Stimulated activated CD4-positive, alpha-beta T cell treated with anti-CD3 and anti-CD28 coated beads, Interleukin-15, amount 100 ng/mL, for 48 hours (primary cell): ENCODE measurements at places on chromosomes 12 and 14.

GRCh38 chr12:65816086-65816485 is 8.2 kb upstream of the HMGA2 start:
- no peak for DNase-seq

DNA sequence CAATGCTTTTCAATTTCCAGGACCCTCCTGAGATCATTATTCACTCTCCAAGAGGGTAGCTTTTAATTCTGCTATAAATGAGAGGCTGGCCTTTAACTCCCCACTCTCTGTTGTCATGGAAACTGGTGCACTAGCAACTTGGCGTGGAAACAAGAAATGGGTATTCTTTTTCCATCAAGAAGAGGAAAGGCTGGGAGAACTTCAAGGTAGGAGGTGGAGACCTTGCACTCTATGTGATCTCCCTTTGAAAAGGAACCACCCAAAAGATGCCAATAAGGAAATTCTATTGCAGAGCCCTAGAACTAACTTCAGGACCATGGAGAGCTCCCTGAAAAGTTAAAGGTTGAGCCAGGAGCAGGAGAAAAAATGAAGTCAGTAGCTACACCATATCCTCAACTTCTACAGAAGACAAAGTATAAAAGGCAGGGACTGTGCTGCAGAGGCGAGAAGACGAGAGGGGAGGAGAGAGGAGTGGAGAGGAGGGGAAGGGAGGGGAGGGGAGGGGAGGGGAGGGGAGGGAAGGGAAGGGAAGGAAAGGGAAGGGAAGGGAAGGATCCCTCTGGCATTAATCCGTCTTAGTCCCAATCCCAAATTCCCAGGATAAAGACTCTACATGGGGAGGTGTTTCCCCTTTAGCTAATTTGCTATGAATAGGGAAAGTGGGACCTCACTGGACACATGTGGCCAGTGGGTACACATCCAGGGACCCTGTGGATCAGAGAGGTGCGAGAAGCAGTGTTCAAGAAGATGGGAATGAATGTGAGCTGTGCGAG is 46.7 kb upstream of the FICD start:
- DNase-seq: no peak

GRCh38 chr14:34835312-34835711 is 39.8 kb downstream of the BAZ1A start:
- no peak for DNase-seq

- DNase-seq: no peak
Observed at GRCh38 chr14:35121026-35121886, 534 bp downstream of the PPP2R3C start.

DNA sequence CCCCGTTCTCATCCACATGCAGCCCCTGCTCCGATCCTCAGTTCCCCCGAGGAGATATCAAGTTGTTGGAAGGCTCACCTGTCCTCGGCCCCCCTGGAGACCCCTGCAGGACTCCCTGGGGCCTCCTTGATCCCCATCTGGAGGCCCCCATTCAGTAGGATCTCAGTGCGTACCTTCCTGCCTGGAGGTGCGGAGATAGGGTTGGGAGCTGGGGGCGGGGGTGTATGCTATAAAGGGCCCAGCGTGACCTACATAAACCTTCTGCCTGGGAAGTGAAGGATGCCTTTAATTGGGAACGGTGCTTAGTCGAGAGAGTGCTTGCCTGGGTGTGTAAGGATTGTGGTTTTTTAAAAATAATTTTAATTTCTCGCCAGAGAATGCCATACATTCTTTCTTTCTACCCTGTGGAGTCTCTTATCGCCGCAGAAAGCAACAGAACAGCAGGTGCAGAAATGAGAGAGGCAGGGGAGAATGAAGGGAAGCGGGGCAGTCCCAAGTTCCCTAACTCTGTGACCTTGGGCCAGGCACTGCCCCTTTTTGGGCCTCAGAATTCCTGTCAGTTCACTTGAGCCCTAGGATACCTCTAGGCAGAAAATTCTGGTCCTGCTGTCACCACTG is 153.7 kb downstream of the TSPAN9 start:
- no peak for DNase-seq

DNA sequence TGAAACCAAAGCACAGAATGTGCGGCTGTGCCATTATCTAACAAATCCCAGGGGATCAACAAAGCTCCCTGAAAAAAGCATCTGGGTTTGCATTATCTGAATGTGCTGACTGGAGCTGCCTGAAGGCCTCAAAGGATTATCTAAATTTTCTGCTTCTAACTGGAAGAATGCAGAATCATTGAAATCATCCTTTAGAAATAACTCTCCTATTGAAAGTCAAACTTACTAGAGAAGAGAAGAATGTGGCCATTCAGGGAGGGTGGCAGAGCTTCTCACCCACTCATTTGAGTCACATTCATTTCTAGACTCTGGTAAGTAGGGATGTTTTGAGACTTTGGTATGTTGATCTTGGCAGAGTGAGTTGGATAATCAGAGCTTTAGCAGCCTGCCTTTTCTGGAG is 220.6 kb upstream of the RGS6 start:
- no peak for DNase-seq

DNA sequence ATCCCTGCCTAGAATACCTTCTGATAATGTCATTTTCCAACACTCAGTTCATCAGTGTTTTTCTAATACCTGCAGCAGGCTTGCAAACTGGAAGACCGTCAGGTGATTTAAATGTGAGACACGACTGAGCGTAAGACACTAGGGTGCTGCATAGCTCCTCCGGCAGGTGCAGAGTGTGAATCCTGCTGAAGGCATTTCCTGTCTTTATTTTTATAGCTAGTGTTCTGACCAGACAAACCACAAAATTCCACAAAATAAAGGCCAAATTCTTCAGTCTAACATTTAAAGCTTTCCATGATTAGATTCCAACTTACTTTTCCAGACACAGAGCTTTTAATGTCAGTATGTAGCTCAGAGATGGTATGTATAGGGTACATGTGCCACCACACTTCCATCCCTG is 70.7 kb downstream of the BBS10 start:
- DNase-seq: no peak

GRCh38 chr12:27907766-27908165 is 64.8 kb downstream of the PTHLH start:
- no peak for DNase-seq

DNA sequence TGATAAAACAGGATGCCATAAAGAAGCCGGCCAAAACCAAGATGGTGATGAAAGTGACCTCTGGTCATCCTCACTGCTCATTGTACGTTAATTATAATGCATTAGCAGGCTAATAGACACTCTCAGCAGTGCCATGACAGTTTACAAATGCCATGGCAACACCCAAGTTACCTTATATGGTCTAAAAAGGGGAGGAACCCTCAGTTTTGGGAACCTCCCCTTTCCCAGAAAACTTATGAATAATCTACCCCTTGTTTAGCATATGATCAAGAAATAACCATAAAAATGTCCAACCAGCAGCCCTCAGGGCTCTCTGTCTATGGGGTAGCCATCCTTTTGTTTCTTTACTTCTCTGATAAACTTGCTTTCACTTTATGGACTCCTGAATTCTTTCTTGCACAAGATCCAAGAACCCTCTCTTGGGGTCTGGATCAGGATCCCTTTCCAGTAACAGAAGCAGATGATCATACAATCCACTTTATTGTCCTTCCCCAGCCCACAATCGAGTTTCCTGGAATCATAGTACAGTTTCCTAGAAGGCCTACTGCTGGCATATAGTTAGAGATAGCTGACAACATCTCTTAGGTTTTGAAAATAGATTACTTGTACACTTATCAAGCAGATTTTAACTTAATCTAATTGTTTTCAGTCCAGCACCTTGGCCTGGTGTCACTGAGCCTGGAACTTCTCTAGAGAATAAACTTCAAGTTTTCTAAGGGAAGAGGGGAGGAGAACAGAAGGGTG is 266.7 kb upstream of the HMGA2 start:
- no peak for DNase-seq

DNA sequence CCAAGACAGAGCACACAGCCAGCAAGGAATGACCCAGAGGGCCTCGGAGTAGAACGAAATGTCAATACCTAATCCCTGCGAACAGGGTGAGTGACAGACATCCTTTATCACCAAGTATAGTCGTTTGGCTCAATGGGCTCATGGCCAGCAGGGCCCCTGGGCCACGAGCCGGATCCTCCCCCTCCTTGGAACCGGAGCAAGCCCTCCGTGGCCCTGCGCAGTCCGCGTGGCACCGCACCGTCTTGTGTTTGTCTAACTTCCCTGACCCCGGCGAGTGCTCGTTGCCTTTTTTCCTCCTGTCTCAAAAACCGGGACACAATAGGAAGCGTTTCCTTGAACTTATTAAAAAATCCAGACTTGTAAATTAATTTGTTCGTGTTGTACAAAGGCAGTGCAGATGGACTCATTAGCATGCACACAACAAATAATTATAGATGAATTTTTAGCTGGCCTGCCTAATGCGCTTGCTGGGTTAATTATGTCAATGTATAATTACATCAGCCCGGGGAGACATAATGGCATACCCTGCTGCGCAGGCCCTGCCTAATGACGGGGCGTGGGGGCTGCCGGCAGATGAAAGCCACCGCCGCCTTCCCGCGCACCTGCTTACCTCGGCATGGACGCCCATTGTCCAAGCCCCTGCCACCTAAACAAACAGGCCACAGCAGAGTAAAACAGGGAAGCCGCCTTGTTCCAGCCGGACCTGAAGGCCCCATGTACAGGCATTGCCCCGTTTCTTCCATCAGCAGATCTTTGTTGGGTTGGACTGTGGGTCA is 81.6 kb downstream of the PHETA1 start:
- no peak for DNase-seq

- no peak for DNase-seq
Observed at GRCh38 chr14:34119107-34119858, 168.4 kb upstream of the EGLN3 start.

GRCh38 chr14:89163031-89163636 is 253.9 kb downstream of the FOXN3 start:
- DNase-seq: no peak

- no peak for DNase-seq
Observed at GRCh38 chr12:82672811-82673495, 13.8 kb upstream of the TMTC2 start.

- DNase-seq: no peak
Observed at GRCh38 chr12:92134638-92135274, 10.9 kb downstream of the BTG1 start.

- no peak for DNase-seq
Observed at GRCh38 chr14:76109087-76109880, 42.4 kb upstream of the GPATCH2L start.

GRCh38 chr12:75419841-75420240 is 29.0 kb downstream of the GLIPR1L2 start:
- DNase-seq: no peak

GRCh38 chr12:107681455-107681835 is 4.2 kb upstream of the PWP1 start:
- no peak for DNase-seq

GRCh38 chr12:131896811-131897270 is 2.4 kb downstream of the ULK1 start:
- no peak for DNase-seq

DNA sequence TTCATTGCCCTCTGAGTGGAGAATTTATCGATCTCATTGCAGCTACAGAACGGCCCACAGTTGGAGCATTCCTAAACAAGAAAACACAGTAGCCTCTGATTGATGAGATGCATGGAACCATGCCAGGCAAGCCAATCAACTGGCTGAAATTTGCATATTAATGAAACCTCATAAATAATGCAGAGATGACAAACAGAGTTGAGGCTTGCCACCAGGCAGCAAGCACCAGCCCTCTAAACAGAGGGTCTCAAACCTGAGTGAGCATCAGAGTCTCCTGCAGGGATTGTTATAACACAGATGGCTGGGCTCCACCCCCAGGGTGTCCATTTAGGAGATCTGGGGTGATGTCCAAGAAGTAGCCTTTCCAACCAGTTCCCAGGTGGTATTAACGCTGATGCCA is 60.9 kb upstream of the CMKLR1 start:
- DNase-seq: no peak

- DNase-seq: no peak
Observed at GRCh38 chr12:121156365-121156764, 23.7 kb downstream of the P2RX7 start.

- DNase-seq: no peak
Observed at GRCh38 chr12:39503439-39503838, 60.5 kb upstream of the KIF21A start.

GRCh38 chr12:119206348-119207062 is 27.8 kb downstream of the HSPB8 start:
- DNase-seq: no peak

GRCh38 chr12:121970581-121971300 is 50.9 kb upstream of the BCL7A start:
- no peak for DNase-seq

GRCh38 chr14:25056688-25057078 is 6.7 kb upstream of the STXBP6 start:
- no peak for DNase-seq

- DNase-seq: no peak
Observed at GRCh38 chr12:92930421-92930820, 1.3 kb upstream of the EEA1 start.

DNA sequence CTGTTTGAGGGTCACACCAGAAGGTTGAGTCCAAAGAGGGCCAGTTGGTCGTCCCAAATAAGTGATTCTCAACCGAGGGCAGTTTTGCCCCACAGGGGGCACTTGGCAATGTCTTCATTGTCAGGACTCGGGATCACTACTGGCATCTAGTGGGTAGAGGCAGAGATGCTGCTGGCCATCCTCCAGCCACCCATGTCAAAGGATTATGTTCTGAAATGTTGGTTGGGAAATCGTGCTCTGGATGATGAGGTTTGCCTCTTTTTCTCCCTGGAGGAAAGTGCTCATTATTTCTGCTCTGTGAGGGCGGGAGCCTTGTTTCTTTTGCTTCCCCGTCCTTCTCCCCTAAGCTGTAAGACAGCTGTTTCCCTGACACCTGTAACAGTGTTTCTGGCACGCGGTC is 3.6 kb downstream of the ZNF839 start:
- no peak for DNase-seq

DNA sequence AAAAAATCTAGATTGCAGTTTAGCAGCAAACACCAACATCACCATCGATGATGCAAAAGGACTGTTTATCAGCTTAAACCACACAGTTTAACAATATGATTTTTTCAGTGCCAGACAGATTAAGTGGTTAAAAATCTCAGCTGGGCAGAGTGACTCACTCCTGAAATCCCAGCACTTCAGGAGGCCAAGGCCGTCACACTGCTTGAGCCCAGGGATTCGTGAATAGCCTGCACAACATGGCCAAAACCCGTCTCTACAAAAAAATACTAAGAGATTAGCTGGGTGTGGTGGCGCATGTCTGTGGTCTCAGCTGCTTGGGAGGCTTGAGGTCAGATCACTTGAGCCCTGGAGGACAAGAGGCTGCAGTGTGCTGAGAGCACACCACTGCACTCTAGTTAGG is 8.9 kb downstream of the RSRC2 start:
- no peak for DNase-seq

DNA sequence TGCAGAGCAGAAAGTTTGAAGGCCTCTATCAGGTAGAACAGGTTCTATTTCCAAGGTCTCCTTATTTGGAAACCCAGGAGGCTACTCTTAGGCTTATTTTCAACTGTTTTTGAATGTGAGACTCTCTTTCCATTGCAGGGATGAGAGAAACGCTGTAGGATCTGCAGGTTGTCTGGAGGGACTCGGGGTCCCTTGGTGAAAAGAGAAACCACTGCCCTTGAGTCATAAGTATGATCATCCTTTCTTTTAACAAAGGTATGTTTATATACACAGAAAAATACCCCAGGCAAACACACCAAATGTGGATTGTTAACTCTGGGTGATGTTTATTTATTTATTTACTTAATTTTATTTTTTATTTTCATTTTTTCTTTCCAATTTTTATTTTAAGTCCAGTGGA is 57.8 kb upstream of the MAX start:
- DNase-seq: no peak

- no peak for DNase-seq
Observed at GRCh38 chr12:112466011-112466422, 47.3 kb downstream of the PTPN11 start.
